ENCODE measurements at places on chromosomes 7 and 10.

DNA sequence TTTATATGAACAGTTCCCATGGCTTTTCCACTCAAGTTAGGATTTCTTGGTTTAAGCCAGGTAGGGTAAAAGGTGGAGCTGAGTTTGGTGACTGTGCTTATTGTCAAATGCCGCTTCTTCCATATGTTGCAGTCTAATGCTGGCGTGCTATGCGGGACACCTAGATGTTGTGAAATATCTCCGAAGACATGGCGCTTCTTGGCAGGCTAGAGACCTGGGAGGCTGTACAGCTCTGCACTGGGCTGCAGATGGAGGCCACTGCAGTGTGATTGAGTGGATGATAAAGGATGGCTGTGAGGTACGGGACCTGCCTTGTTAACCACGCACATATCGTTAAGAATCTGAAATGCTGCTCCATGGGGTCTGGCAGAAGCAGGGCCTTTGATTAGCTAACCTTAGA lies 108.4 kb downstream of the FANK1 start:
- DNase-seq, result no peak

DNA sequence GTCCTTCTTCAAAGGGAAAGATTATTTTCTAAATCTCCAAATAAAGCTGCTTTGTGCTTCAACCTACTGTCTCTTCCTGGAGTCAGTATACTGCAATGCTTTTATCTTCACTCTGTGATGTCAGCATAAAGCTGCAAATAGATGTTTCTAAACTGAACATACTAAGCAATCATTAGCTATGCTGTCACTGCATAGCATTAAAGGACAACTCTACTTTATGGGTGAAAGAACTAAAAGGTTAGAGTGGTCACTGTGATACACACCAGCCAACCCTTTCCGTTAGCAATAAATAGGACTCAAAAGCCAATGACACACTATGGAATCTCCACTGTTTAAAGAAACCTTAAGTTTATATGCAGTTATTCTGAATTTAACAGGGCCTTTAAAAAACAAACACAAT lies 1.8 kb downstream of the CCDC186 start:
- DNase-seq, result no peak

DNA sequence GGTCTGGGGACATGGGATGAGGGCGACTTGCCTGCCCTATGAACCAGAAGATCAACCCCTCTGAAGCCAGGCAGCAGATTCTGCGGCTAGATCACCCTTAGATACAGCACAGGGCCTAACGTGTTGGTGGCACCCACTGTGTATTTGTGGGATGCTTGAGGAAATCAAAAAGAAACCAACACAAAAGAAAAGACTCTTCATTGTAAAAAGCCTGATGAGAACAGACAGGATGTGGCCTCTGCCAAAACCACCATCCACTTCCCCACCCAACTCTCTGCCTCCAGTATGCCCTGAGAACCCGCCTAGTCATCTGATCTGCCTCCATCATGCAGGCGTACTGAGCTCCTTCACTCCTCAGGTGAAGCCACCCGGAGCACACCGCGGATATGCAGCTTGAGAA lies 97.2 kb upstream of the INSYN2A start:
- DNase-seq, result peak; percentile 72

DNA sequence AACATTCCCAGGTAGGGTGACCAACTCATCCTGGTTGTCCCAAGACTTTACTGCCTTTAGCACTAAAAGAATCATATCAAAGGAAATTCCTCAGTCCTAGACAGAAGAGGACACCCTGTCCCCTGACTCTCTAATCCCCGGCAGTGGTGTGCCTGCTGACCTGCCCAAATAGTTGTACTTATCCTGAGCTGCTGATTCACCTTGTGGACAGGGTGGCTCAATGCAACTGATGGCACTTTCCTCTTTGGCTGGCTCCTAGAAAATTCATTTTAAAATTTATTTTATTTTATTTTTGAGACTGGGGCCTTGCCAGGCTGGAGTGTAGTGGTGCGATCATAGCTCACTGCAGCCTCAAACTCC lies 111.7 kb downstream of the JCAD start:
- no peak for DNase-seq

DNA sequence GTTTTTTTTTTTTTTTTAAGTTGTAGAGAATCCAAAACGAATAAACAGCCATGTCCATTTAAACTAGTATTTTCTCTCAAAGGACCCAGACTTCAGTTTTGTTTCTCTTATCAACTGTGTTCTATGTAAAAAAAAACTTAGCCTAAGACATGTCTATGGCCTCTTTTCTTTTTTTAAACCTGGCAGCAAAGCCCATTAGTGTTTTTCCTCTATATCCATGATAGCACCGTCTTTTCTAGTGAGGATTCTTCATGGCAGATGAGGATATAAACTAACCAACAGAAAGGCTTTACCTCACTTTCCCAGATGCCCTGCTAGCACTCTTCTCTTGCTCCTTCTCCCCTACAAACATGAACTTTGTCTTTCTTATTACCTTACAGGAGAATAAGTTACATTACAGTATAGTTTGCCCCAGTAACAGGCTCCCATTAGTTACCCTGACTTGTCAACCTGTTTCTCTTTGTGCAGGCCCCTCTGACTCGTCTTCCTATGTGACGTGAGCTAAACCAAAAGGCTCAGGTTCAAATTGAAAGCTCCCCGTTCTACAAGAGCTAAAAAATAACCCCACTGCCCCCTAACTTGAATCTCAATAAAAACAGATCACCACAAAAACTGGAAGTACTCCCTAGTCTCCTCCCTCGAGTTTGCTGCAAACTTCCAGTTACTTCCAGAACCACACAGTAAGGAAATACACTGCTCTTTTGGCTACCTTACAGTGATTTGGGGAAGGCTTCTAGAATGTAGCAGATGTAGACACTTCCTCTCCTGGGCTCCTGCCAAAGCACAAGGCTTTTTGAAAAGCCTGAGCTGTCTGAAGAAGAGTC lies 20.1 kb downstream of the P4HA1 start:
- DNase-seq, result no peak

DNA sequence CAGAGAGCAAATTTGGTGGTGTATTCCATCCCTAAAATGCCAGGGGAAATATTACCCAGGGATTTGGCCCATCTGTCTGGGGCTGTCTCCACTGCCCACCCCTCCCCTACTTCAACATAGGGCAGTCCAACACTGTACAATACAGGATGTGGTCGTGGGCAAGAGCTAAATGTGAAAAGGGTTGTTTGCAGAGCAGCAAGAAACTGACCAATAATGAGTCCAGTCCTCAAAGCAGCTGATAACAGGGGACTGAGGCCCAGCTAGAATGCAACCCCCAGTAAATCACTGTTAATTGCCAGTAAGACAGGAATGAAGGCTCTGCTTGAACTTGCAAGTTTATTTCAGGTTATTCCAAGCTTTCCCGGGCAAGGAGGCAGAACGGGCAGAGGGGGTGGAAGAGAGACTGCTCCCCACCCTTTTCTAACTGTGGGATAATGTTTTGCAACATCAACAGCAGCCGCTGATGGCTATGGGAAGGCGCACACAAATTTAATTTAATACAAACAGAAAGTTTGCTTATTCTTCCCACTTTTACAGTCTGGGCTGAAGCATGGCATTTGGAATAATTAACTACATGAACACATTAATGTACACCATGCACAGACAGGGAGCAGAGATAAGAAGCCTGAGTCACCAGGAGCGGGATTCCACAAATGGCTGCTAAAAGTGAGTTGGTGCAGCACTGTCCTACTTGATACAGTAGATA lies 36.8 kb downstream of the AFAP1L2 start:
- no peak for DNase-seq

DNA sequence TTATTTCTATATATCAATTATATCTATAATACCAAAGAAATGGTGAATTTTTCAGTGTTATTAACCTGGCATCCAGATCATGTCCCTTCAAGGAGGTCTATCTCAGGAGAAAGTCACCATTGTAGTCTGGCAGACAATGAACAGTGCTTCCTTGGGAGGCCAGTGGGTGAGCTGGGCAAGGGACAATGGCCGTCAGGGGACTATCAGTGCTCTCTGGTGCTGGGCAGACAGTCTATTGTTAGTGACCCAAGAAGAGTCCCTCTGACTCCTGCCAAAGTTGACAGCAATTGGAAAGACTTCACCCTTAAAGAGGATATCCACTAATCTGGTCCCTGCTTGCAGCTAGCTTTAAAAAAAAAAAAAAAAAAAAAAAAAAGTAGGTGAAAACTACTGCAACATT lies 7.1 kb downstream of the JAZF1 start:
- no peak for DNase-seq

GRCh38 chr7:50824882-50825281 lies 42.2 kb upstream of the GRB10 start:
- DNase-seq, result no peak

DNA sequence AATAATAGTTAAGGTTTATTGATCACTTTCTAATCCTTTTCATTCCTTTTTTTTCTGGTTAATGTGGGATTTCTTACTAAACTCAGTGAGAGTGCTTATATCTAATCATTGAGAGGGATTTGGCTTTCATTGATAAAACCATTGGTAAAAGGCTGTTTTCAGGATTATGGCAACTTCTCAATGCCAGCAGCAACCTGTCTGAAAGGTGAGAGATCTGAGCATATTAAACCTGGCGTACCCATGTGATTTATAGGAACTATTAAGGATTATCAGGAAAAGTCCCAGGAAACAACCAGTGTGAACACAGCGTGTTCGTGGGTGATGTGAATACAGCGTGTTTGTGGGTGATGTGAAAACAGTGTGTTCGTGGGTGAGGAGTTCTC lies 65.9 kb downstream of the PDIA4 start:
- no peak for DNase-seq

DNA sequence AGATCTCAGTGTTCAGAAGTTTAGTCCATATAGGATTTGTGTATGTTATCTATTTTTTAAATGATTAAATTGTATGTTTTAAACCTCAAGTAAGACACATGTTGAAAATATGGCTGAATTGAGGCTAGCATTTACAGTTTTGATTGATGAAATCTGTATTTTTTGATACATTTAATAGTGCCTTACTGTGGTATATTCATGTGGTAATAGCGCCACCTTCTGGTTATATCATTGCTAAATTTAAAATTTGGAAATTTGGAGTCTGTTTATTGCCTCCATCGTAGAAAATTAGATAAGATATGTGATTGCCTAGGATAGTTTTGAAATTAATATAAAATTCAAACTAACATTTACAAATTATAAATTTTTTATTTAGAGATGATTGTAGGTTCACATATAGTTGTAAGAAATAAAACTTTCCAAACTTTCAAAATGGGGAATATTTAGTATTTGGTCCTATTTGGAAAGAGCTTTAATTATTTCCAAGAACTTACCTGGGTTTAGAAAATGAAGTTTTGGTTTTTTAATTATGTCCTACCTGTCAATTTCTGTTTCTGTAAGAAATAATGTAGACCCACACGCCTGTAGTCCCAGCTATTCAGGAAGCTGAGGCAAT lies 19.1 kb upstream of the ARMS2 start:
- DNase-seq, result no peak

DNA sequence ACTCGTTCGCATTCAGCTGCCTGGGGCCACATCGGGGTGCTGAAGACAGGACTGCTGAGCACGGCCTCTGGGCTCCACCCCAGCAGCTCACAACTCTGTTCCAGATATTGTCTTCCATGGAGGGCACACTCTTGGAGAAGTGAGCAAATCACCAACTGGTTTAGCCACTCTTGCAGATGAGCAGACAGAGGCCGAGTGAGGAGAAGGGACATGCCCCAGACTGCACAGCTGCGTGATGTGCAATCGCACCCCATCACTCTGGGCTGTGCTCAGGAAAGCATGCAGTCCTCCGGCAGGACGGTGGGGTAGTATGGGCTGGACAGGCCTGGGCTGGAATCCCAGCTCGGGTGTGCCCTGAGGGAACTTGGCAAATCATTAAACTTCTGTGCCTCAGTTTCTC lies 111.6 kb downstream of the FAM53B start:
- DNase-seq, result no peak

DNA sequence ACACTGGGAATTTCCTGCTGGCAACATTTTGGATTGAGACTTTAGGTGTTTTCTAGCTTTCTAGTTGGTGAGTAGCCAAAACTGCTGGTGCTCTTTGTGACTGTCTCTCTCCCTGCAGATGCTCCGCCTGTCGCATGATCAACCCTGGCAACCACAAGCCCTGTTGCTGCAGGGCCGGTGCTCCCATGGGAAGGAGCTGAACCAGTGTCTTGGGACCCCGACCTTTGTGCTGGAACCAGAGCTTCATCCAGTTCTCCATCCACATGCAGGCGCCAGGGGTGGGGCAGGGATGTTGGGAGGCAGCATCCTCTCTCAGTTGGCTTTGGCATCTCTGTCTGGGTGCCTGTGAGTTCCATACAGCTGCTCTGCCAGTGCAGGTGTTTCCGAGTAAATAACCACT lies 306.2 kb upstream of the MKI67 start:
- no peak for DNase-seq

- no peak for DNase-seq
These were observed 49.7 kb downstream of the ZMYND11 start for GRCh38 chr10:184911-185310.

DNA sequence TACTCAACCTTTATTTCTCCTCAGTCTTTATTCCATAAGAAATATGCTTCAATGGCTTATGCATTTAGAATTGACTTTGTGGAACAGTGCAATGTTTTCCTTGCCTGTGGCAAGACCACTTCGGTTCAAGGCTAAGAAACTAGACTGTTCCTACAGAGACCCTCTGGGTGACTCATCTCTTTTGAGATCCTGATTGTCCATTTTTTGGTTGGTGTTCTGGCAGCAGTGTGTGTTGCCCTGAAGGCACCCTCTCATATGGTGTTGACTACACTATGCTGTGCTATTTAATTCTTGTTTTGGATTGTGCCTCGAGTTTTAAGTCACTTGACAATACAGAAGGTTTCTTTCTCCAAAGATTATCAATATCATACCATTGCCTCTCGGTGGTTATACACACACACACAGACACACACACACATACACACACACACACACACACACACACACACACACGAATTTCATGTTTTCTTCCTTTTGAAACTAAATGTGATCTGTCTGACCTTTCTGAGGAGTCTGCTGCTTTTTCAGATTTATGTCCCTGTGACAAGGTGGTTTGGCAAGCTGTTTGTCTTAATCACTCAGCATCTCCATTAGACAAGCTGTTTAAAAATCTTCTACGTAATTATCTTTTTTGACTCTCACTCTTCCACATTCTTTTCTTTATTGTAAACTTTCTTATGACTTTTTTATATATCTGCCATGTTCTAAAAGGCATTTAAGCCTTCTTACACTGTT lies 187.2 kb downstream of the VTI1A start:
- DNase-seq, result no peak

- DNase-seq, result no peak
These were observed 250.9 kb downstream of the KIF20B start for GRCh38 chr10:89952325-89952724.

- no peak for DNase-seq
These were observed 583.5 kb downstream of the PARD3 start for GRCh38 chr10:34231441-34232180.

GRCh38 chr10:23331567-23332301 lies 12.9 kb downstream of the C10orf67 start:
- no peak for DNase-seq

DNA sequence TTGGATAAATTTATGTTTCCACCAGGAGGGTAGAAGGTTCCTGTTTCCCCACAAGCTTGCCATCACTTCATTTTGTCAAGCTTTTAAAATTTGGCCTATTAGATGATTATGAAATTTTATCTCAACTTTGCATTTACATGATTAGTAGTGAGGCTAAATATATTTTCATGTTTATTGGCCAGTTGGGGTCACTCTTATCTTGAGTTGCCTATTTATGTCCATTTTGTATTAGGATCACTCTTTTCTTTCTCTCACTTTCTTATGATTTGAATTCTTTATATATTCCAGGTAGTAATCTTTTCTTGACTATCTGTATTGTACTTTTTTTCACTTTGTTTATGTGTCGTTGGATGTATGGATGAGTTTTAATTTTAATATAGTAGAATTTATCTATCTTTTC lies 218.6 kb upstream of the SLC26A5 start:
- DNase-seq, result no peak

- DNase-seq, result no peak
These were observed 872.4 kb downstream of the LRMDA start for GRCh38 chr10:76303682-76304316.
